ENCODE measurements at places on chromosomes 6 and 20.

DNA sequence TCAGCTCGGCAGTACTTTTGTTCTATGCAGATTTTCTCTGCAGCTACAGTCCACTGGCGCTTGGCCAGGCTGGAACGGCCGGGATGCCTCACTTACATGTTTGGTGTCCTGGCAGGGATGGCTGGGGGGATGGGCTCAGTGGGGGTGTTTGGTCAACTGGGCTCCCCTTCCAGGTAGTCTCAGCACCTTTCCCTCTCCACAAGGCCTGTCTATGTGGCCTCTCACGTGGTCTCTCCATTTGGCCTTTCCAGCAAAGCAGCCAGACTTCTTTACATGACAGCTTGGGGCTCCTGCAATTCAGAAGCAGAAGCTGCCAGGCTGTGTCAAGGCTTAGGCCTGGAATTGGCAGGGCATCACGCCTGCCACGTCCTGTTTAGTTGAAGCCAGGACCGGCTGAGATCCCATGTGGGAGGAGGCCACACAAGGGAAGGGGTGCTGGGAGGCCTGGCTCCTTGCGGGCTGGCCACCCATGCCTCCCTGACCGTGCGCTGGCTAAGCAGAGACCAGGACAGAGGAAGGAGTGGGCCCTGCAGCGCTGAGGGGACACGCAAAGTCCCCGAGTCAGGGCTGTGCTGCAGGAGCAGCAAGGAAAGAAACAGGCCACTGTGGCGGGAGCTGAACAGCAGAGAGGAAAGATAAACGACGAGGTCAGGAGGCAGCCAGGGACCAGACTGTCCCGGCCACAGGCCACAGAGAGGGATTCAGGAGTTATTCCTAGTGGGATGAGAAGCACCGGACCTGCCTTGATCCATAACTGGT, 38.9 kb downstream of the MGME1 start:
- DNase-seq, result no peak

- DNase-seq, result peak; percentile 80
These were observed 33.8 kb upstream of the RREB1 start for GRCh38 chr6:7073821-7074525.

- DNase-seq, result no peak
These were observed 217.2 kb downstream of the CDKAL1 start for GRCh38 chr6:20751293-20751935.

- DNase-seq, result no peak
These were observed 715.0 kb downstream of the TFAP2A start for GRCh38 chr6:9699888-9700287.

DNA sequence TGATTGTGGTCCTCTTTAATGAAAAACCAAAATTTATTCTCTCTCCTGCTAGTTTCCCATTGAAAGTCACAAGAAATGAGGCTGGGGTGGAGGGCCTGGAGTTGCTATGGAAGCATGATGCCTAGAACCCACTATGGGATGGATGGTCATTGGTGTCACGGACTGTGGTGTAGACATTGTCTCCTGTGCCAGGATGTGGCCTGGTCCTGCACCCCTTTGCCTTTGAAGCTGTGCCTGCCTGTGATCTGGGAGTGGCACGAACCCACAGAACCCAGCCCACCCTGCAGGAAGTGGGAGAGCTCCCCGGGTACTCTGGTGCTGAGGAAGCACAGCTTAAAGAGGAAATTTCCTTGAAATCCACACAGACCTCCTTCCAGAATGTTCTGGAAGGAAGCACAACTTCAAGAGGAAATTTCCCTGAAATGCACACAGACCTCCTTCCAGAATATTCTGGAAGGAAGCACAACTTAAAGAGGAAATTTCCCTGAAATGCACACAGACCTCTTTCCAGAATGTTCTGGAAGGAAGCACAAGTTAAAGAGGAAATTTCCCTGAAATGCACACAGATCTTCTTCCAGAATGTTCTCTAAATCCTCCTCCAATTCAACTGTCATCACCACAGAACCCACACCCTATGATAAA, 105.6 kb downstream of the CDH26 start:
- DNase-seq, result no peak

DNA sequence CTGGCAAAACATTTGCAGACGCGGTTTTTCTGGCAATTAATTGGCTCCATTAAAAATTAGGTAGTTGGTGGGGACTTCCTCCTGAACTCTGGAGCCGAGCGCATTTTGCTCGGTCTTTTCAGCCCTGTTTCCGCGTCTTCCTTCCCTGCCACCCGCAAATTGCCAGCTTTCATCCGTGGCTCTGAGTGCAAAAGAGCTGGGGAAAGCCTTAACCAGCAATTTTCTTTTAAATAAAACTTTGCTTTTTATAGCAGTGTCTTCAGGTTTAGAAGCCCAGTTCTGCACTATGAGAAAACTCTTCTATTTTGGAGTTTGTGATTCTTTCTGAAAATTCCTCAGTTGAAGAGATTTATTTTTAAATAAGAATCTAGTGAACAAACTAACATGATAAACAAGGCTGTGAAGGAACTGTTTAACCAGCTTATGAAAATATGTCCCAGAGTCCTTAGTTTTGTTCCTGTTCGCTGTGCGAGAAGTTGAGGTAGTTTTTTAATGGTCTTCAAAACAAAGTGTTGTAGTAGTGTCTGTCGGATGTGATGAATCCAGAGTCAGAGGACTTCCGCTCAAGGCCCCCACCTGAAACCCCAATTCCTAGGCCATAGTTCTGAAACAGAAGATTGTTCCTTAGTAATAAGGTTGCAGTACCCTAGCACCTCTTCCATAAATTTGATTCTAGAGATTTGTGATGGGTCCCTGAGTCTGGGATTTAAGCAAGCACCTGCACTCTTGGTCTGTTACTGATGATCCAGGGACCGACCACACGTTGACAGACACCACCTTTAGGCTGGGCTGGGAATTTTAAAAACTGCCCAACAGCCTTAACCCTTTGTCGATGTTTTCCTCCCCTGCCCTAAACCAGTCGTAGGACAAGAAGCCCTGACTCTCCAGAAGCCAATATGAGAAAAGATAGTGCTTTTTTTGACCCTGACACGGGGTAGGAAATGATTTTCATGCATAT, 950 bp downstream of the KCTD20 start:
- DNase-seq, result no peak

DNA sequence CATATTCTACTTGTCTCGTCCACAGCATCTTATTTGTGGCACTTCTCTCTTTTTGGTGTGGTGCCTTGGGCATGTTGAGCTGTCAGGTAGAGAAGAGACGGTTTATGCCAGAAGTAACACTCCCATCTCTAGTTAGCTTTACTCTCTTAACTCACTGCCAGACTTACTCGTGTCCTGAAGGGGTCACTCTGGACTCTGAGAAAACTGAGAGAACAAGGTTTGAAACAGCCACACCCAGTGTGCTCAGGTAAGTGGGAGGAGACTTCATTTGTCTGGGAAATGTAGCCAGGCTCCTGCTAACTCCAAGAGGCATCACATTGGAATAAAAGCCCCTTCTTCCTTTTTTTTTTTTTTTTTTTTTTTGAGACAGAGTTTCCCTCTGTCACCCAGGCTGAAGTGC, 360.8 kb downstream of the QKI start:
- DNase-seq, result no peak

DNA sequence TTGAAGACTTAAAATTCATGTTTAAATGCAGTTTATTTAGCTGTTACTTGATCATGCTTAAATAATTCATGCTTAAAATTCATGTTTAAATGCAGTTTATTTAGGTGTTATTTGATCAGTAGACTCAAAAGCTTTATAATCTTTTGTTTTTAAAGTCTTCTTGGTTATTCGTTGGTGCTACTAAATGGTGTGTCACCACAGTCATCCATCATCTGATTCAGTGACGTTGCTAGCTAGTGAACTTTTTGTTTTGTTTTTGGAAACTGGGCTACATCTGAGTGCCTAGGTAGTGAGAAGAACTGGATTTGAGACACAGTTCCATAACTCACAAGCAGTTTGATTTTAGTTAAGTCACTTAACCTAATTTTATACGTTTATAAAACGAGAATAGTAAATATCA, 20.9 kb downstream of the SCAF8 start:
- no peak for DNase-seq

DNA sequence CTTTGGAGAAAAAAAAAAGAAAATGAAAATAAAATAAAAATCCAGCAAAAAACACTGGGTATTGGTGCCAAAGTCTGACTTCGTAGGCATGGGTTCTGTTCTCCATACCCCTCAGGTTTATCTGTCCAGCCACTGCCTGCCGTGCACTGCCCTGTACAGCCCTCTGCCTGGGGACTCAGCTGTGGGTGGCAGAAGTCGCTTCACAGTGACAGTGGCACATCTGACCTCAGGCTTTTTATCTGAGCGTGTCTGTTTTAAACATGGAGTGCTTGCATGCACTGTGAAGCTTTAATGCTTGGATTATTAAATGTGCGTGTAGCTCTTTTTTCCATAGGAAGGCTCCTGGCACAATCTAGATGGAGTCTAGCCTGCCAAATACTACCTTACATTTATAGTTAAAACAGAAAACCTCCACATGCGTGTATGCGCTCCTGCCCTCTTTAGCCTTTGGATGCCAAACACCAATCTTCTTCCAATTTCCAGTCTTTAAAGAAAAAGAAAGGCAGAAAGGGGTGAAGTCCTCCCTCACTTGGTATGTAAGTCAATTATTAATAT, 375.5 kb downstream of the UTRN start:
- no peak for DNase-seq

DNA sequence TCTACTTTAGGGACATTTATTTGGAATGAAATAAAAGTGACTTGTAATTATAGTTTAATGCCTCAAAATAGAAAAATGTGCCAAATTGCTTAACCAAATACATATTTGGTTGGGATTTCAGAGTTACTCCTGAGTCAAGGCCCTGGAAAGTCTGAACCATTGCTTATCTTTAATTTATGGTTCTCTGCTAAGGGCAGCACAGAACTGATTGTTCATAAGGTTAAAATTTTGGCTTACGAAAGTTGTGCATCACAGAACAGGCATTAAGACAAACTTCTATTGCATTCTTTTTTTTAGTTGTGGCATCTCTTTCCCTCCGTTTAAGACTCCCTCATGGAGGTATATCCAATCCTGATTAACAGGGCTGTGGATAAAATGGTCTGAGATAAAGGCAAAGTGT, 92.2 kb upstream of the TENT5A start:
- no peak for DNase-seq

DNA sequence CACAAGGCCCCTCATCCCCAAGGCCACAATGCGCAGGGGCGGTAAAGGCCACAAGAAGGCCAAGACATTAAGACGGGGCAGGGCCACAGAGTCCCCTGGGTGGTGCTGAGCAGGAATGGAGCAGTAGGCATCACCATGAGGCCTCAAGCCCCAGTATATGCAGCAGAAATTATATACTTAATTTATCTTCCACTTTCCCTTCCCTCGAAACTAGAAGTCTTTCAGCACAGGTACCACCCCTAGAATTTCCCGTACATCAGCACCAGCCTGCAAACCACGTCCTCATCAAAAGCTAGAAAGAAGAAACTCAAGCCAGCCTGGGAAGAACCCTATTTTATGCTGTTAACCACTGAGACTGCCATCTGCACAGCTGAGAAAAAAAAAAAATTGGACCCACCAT, 89.4 kb downstream of the PLG start:
- DNase-seq, result no peak

- DNase-seq, result no peak
These were observed 957 bp upstream of the VEGFA start for GRCh38 chr6:43768983-43769525.

- no peak for DNase-seq
These were observed 24.7 kb upstream of the HDAC2 start for GRCh38 chr6:113995634-113996033.

- no peak for DNase-seq
These were observed 8.8 kb upstream of the BPHL start for GRCh38 chr6:3109761-3110160.

DNA sequence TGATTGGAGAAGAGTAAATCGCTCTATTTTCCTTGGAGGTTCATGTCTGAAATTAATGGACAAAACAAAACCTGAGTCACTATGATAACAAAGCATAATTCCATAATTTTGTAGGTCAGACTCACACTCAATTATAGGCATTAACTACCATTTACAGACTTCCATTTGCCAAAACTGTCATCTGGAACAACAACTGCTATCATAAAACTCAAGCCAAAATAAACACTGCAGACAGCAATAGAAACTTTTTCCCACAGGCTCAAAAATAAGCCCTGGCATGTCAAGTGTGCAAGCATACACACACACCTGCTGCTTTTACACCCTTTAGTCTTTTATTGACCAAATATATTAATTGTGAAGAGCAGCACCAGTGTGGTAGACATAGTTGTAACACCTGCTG, 7.1 kb downstream of the MRPS10 start:
- no peak for DNase-seq

DNA sequence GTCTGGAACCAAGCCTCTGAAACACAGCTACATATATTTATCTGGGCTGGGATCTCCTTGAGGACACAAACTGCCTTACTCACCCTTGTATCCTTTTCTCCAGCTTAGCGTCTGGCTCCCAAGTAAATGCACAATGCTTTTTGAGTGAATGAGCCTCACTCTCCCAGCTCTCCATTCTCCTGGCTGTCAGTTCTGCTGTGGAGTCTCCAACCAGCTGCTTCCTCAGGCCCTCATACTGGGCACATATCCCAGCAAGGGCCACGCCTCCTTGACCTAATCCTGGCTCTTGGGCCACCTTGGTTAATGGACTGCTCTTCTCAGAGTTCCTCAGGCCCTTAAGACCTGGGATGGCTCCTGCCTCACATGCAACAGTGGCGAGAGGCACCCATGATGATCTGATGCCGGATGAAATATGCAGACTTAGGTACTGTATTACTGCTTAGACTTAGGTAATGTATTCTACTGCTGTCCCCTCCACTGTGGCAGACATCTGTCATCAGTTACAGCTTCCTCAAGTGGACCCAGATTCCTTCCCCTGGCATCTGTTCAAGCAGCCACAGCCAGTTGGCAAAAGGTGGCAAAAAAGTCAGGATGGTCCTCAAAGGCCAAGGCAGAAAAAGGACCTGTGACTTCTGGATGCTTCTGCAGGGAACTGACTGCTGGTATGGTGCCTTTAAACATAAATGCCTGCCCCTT, 16.5 kb downstream of the SNHG17 start:
- no peak for DNase-seq

All from GM19239 (cell line).